ENCODE measurements at places on chromosomes 16 and 17. TPM values are rescaled to one million over a fixed set of nuclear protein-coding genes. Genes with fewer than 3 reads are reported as not detected.

- peak; percentile 72 for DNase-seq
Observed at GRCh38 chr17:4947411-4948165, 742 bp downstream of the PFN1 start.

- no peak for DNase-seq
Observed at GRCh38 chr17:72349491-72349995, 228.7 kb downstream of the SOX9 start.

DNA sequence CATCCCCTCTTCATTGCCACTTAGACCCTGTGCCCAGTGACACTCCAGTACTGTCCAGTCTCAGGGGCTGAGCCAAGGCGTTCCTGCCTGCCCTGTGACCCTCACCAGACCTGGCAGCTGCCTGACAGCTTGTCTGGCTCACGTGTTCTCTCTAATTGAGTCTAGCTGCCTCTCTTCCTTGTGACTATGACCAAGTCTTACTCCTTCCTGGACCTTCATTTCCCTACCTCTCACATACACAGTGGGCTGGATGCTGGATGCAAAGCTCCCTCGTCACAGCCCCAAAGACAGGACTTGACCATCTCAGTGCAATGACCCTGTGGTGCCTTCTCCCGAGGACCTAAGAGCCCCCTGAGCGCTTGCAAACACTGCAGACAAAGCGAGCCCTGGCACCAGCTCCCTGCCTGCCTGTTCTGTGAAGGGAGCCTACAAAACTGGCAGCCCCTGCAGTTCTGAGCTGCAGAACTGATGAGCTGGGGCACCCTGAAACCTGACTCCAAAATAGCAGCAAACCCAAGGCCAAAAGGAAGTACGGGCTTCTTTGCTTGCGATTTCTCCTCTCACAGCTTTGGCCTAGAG, 1.7 kb downstream of the DEXI start:
- peak; percentile 60 for DNase-seq

DNA sequence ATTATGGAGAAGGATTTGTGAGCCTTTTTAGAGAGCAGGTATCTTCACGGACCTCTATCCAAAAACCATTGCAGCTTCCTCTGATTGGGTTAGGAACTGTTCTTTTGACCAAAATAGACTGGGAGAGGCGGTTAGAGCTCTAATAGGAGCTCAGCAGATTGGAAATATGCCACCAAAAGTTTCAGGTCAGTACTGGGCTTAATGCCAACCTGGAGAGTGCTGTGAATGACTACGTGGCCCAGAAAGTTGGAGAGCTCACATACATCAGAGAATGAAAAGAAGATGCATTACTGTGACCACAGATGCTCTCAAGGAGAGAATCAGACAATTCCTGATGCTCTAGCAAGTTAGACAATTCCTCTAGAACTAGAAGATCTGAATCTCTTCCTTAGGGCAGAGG, 86.5 kb downstream of the ABCA8 start:
- no peak for DNase-seq

- DNase-seq = no peak
Observed at GRCh38 chr17:39928858-39929645, 1.5 kb downstream of the LRRC3C start.

DNA sequence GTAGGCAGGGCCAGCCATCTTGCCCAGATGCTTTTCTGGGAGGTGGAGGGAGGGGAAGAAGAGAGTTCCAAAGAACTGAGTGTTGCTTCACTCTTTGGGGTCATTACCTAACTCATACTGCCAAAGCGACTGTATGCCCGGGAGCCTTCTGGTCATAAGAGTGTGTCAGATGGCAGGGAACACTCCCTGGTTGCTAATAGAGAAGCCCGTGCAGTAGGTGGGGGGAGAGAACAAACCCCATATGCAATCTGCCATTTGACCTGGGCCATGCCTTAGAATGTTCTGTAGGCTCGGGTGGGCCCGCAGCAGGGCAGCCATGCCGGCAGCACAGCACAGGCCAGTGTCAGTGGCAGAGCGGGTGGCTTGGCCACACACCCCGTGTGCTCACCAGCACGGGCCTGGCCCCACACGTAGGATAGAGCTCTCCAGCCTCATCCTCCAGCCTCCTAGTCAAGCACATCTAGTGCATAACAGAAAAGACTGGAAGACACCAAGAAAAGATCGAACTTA, 120.5 kb downstream of the SOCS1 start:
- DNase-seq = no peak

- no peak for DNase-seq
Observed at GRCh38 chr16:28210264-28210663, 1.5 kb downstream of the XPO6 start.

KRT39 gene
- not detected for total RNA-seq

SNAI3 gene
- total RNA-seq = 0.39 TPM
